ENCODE measurements at places on chromosomes 2 and 18.

- DNase-seq, result no peak
Measured at GRCh38 chr2:1652034-1652790, 92.1 kb downstream of the PXDN start.

DNA sequence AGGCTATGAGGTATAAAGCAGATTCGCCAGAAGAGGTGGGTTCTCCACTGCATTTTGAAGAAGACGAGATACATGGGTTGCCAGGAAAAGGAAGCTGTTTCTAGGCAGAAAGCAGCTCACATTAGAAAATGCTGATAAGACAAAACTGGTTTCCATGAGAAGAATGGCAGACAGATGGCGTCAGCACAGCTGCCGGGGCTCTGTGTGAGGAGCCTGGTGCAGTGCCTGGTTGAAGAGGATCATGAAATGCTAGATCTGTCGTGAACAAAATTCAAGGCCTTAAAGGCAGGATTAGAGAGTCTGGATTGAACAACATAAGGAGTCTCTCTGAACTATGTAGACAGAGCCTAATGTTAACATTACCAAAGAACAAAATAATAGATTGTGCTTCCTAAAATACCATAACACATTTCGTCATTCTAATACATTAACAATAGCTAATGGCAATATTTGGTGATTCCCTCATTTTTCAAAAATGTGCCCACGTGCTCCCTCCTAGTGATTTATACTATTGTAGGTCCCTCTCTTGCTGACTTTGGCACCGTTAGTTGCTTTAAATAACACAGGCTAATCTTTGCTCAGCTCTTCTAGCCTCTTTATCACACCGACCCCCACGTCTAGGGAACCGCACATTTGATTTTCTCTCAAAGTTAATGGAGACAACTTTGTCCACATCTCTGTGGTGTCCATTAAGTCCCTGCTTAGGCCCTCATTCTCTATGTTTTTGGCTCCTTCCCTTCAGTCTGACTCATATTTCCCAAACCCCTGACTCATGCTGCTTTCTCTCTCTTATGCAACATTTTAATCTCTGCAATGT lies 38.2 kb downstream of the EFEMP1 start:
- DNase-seq, result no peak

DNA sequence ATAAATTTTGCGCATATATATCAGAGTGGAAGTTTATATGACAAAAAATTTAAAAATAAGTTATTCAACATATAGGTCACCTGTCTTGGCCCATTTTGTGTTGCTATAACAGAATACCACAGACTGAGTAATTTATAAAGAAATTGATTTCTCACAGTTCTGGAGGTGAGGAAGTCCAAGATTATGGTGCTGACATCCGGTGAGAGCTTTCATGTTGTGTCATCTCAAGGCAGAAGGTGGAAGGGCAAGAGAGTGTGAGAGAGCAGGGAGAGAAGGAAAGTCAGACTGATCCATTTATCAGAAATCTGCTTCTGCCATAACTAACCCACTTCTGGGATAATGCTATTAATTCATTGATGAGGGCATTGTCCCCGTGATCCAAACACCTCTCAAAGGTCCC lies 9.0 kb upstream of the FEZ2 start:
- no peak for DNase-seq

- no peak for DNase-seq
Measured at GRCh38 chr2:104855221-104856085, 1.5 kb downstream of the POU3F3 start.

DNA sequence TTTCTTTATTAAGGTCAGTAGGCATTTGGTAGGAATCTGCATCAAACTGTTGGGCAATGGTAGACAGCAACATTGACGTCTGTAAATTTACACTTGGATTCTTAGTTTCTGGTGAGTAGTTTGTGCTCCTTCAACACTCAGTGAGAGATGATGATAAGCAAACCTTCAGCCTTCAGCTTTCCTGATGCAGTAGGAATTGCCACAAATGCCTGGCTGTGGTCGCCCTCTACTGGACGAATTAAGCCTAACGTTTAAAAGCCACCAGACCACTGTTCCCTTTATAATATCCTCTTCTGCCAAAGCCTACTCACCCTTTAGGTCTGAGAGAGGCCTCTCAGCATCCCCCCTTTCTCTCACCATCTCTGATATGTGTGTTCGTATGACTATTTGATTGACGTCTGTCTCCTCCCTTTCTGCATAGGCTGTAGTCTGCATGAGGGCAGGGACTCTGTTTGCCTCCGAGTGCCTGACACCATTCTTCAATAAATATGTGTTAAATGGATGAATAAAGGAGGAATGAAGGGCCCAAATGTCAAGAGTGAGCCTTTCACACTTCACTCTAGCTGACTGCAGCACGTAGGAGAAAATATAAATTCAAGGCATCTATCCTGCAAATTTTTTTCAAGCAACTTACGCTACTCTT lies 47.0 kb upstream of the PLEKHM3 start:
- peak; percentile 55 for DNase-seq

- DNase-seq, result peak; percentile 72
Measured at GRCh38 chr2:11344956-11345677, 681 bp upstream of the ROCK2 start.

- no peak for DNase-seq
Measured at GRCh38 chr2:159715451-159715850, 3.1 kb downstream of the MARCHF7 start.

- no peak for DNase-seq
Measured at GRCh38 chr2:187644981-187645380, 90.7 kb upstream of the TFPI start.

DNA sequence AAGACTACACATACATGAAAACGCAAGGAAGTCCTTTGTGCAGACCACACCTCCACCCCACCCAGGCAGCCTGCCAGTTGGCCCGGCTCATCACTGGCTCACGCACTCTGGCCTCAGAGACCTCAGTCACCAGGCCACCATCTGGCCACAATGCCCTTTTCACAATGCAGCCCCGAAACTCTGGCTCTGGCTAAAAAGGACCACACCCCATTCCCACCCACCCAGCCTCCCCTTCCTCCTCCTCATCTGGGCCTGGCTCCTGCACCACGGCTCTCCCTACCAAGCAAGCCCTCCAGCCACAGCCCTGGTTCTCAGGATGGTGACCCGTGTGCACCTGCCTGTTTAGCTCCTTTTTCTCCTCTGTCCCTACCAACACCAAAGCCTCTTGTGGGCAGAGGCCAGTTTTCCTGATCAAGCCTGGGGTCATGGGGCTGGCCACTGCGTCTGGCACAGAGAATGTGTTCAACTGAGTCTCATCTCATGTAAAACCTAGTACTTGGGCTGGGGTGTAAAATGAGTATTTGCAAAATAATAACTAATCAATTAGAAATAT lies 7.4 kb downstream of the HDAC4 start:
- peak; percentile 75 for DNase-seq

DNA sequence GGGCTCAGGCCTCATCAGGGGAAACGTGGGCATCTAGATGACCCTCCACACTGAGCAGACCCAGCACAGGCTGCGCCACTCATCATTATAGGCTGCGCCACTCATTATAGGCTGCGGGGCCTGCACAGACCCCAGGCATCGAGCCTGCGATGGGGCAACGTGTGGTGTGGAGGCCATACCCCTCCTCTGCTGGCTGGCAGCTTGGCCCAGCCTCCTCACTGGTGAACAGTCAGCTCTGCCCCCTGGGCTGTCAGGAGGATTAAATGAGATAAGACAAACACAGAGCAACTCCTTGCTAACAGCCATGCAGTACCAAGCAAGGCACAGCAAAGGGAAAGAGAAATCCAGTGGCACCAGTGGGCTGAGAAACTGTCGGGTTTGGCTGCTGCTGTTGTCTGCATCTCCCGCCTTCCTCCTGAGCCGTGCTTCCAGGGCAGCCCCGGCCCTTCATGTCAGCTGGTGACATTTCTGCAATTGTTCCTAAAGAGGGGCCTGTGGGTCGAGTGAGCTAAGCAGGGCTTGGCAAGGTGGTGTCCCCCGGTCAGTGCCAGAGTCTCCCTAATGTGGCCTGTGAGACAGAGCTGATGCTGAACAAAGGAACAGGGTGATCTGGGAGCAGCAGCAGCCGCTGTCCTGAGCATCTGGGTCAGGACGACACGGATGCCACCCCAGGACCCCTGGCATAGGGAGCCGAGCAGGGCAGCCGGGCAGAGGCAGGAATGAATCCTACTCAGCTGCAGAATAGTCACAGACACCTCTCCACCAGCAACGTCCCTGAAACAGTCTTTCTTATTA lies 48.7 kb downstream of the RRM2 start:
- DNase-seq, result no peak

DNA sequence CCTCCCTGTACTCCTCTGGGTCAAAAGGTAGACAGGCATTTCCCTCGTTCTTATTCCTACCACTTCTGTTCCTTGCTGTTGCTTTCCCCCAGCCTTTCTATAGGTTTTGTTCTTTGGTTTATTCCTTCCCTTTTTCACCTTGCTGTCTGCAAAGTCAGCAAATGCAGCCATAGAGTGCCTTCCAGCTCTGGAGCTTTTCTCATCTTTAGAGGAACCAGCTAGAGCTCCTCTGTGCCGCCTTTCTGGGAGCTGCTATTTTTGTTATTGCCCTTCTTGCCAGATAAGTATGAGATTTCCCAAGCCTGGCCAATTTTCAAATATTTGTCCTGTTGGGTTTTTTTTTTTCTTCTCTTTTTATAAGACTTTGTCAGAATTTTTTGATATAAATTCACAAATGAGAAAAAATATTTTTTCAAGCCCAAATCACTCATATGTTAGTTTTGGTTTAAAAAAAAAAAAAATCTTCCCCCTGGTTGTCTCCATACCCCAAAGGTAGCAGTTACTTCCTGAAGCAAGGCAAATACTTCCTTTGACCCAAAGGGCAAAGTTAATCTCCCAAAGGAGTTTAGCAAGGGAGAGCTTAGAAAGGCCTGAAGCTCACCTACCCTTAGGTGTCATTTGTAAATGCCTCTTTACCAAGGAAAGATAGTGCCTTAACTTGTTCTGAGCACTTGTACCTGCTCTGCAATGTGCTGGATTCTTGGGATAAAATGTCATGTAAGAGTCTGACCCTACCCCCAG lies 5.1 kb upstream of the TTC27 start:
- DNase-seq, result no peak

- DNase-seq, result no peak
Measured at GRCh38 chr2:233385489-233386044, 31.3 kb downstream of the DGKD start.

- peak; percentile 86 for DNase-seq
Measured at GRCh38 chr2:64404002-64404731, 49.8 kb upstream of the LGALSL start.

GRCh38 chr2:133674433-133675331 lies 106.4 kb upstream of the NCKAP5 start:
- peak; percentile 60 for DNase-seq

DNA sequence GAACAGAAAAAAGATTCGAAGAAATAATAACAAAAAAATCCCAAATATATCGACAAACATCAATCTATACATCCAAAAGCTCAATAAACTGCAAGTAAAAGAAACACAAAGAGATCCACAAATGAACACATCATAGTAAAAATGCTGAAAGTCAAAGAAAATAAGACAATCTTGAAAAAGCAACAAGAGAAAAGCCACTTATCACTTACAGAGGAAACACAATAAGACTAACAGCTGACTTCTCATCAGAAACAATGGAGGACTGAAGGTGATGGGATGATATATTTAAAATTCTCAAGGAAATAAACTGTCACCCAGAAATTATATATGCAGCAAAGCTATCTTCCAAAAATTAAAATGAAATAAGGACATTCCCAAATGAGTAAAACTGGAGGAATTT lies 140.3 kb downstream of the NDUFA10 start:
- DNase-seq, result no peak

- no peak for DNase-seq
Measured at GRCh38 chr2:199019898-199020507, 437.7 kb downstream of the SATB2 start.

DNA sequence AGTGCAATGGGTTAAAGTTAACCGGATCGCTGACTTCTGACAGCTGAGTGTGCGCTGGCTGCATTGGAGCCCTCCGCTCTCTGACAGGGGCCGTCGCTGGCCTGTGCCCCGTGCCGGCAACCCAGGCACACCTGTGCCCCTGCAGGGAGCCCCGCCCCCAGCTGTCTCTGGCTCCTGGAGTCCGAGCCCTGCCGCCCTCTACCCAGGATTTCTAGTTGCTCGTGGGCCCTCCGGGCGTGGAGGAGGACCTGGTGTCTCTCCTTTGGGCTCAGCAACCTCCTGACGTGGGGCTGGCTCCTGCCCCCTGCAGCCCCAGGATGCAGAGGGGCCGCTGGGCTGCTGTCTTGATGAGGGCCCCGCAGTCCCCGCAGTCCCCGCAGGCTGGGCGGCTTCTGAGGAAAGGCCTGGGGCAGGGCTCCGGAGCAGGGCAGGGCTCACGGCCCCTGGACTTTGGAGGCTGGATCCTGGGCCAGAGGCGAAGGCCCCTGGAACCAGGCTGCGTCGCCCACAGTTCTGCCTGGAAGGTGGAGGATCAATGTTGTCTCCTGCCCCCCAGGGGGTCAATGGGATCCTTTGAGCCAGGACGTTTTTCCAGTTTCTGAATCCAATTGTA lies 172.8 kb downstream of the RNF144A start:
- no peak for DNase-seq

GRCh38 chr18:61770279-61770678 lies 122.5 kb downstream of the RNF152 start:
- no peak for DNase-seq

DNA sequence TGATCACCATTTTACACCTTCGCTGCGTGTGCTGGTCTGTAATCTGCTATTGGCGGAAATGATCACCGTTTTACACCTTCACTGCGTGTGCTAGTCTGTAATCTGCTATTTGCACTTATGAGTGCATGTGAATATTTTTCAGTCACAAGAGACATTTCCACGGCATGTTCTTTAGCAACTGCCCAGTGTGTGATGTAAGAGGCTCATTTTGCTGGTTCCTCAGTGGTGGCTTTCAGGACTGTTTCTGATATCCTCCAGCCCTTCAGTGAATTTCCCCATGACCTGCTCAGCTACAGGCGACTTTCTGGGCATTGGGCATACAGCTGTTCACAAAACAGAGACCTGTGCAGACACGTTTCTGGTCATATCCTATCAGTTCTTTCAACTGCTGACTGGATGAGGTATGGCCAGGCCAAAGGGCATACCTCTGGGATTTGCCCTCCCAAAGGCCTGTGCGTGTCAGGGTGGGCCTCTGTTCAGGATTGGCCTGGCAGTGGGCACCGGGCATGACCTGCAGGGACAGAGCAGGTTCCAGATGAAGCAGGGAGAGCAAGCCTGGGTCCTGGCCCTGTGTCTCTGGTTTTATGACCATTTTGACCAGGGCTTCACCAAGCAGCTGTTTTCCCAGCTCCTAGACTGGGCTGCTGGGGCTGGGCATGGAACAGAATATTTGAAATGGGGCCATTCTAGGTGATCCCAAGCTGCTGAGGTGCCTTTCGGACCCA lies 521 bp upstream of the PROM2 start:
- no peak for DNase-seq

GRCh38 chr2:128310094-128310716 lies 8.5 kb downstream of the HS6ST1 start:
- no peak for DNase-seq

All from psoas muscle (tissue), 8 donors.